ENCODE measurements at places on chromosomes 2 and 18.

DNA sequence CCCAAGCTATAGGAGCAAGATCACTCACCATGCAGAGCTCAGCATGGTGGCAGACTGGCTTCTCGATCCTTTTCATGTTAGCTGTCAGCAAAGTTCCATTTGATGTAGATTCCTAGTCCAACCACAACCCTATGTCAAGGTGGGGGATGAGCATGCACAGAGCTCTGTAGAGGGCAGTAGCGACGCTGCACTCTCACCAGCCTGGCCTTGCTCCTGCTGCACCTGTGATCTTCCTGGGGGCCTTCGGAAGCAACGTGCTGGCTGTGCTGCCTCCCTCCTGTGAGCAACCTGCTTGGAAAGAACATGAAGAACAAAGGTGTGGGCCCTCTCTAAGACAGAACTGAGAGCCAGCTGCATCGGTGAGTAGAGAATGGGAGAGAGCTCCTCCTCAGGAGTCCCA, 479.4 kb upstream of the MYT1L start:
- DNase-seq = no peak

DNA sequence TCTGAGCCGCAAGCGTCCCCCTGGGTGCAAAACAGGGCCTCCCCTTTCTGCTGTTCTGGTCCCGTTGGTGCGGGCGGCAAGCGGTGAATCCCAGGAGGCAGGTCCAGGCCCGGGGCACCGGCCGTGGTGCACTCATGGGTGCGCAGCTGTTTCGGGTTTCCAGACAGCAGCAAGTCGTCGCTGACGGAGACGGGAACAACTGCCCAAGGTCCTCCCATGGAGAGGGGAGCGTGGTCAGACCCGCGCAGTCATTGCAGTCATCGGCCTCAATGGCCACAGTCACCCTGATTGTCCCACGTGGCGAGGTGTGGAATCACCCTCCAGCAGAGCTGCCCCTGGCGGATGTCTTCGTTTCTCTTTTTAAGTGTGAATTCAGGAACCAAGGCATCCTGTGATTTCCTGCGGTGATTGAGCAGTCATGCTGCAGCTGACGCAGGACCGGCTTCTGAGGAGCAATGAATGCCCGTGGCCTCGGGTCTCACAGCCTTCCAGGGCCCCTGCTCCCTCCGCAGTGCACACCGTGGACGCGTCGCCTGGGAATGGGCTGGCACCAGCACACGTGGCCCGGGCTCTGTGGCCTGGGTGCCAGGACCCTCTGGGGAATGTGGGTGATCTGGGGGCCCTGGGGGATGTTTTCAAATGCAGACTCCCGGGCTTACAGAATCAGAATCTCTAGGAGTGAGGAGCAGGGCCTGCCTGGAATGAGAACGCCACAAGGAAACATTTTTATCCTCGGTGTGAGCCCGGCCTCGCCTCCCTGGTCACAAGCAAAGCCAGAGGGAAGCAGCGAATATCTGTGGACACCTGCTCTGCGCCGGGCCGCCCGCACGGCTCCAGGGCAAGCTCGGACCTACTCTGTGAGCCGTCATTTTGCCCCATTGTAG, 244.2 kb upstream of the SALL3 start:
- no peak for DNase-seq

DNA sequence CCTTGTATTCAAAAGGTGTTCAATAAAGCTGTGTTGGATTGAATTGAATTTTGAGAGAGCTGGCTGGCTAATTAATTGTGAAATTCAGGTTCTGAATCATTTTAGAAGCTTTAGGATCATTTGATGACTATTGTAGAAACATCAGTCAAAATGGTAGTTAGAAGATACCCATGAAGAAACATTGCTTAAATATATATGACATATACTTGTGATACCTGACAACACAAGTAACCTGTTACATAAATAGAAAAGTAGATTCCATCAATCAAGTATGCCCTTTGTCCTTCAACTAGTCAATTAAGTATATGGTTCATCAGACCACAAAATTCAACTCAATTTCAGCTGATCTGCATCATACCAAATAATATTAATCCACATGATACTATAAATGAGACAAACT, 185.6 kb downstream of the PID1 start:
- DNase-seq = no peak

GRCh38 chr18:60111525-60111924, 211.7 kb downstream of the PMAIP1 start:
- no peak for DNase-seq

- peak; percentile 18 for DNase-seq
These were observed 42.2 kb downstream of the BIN1 start for GRCh38 chr2:127064642-127065250.

DNA sequence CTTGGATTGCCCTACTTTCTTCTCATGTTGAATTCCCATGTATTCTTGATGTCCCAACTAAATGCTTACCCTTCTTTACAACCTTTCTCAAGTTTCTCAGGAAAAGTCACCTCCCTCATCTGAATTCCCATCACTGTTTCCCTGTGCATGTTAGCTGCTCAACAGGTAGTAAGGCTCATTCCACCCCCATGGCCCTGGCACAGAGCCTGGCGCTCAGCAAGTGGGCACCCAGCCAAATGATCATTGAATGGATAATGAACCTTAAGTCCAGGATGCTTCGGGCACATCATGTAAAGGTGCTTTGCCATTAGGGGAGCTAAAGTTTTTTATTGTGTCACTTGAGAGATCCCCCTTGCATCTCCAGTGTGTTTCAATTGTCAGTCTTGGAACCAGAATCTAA, 124.0 kb downstream of the PKP4 start:
- no peak for DNase-seq

- no peak for DNase-seq
These were observed 69.2 kb downstream of the B3GNT2 start for GRCh38 chr2:62265106-62265505.

GRCh38 chr2:239307221-239307569, 93.6 kb downstream of the HDAC4 start:
- no peak for DNase-seq

- no peak for DNase-seq
These were observed 64.4 kb downstream of the KCNG3 start for GRCh38 chr2:42429352-42429751.

DNA sequence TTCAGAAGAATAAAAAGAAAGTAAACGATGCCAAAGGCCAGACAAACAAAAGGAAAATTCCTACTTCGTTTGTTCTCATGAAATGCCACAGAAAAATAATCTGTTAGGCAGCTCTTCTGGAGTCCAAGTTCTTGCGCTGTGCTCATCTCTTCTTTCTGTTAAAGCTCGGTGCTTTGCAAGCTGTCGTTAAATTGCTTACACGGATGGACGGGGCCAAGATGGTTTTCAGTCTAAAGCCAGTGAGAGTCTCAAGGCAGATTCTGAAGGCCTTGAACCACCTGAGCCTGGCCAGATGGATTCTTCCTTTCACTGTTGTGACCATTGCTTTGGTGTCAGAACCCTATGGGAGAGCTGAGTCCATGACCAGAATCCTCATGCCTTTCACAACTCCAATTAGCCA, 97.6 kb upstream of the RMDN2 start:
- no peak for DNase-seq
